ENCODE measurements at places on chromosomes 16 and 17. TPM values are rescaled to one million over a fixed set of nuclear protein-coding genes. Genes with fewer than 3 reads are reported as not detected.

DNA sequence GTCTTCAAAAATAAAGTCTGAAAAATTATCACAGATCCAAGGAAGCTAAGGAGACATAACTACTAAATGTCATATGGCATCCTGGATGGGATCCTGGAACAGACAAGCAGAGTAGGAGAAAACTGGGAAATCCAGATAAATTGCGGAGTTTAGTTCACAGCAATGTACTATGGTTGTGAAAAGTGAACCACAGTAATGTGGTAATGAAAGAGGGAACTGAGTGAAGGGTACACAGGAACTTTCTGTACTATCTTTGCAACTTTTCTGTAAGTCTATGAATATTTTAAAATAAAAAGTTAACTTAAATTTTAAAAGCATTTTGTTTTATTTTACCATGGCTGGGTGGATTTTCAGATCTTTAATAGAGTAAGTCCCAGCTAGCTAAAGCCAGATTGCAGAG, 16.3 kb downstream of the SLFN12L start:
- ATAC-seq, result no peak

The MXRA7 gene
- 32.3 TPM for total RNA-seq

The HOXB4 gene
- total RNA-seq, result 2.4 TPM

DNA sequence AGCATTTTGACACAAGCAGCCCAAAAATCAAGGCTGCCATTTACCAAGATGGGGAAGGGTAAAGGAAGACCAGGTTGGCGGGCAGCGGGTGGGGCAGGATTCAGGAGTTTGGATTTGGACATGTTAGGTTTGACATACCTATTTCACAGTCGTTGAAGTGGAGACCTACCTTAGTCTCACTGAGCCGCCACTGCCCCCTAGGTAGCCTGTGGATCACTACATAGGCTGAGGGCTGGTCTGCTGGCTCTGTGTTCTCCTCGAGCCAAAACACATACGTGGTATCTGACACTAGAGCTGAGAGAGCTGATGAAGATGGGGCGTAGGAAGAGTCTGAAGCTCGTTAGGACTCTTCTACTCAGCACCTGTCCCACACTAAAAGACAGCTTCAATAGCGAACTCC, 115.1 kb downstream of the HIC1 start:
- ATAC-seq, result no peak

Measured in esophagus mucosa (tissue), 1 donor.